Stimulated activated CD4-positive, alpha-beta T cell treated with anti-CD3 and anti-CD28 coated beads, TNF-alpha, amount 100 ng/mL, for 24 hours (primary cell): ENCODE measurements at places on chromosomes 12 and 14.

GRCh38 chr12:41577995-41578394 lies 389.9 kb downstream of the PDZRN4 start:
- DNase-seq, result no peak

GRCh38 chr14:61690982-61691381 lies 4.3 kb upstream of the HIF1A start:
- DNase-seq, result no peak

- DNase-seq, result no peak
These were observed 965 bp upstream of the NOS1 start for GRCh38 chr12:117362391-117362790.

- no peak for DNase-seq
These were observed 215.7 kb downstream of the KIF21A start for GRCh38 chr12:39227218-39227617.

- no peak for DNase-seq
These were observed 78.9 kb downstream of the SNAPC1 start for GRCh38 chr14:61841145-61841544.

DNA sequence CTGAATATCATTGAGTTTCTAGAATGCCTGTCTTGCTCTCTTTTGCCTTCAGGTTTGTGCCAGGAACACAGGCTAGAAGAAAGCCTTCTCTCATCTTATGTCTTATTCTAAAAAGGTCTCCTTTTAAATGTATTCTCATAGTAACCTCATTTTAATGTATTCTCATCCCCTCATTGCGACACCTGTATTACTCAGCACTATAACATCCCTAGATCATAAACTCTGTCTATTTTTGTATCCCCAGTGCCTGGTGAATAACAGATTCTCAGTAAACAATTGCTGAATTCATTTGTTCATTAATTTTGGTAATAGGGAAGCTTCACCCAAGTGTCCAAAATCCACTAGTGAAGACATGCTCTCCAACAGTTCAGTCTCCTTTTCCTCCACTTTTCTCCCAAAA lies 8.8 kb upstream of the LRRK2 start:
- DNase-seq, result no peak
